Left renal pelvis (tissue), 4 donors: ENCODE measurements at places on chromosomes 1 and 21. TPM values are rescaled to one million over a fixed set of nuclear protein-coding genes. Genes with fewer than 3 reads are reported as not detected.

GRCh38 chr1:53308506-53308905 lies 19.4 kb downstream of the LRP8 start:
- no peak for DNase-seq

DNA sequence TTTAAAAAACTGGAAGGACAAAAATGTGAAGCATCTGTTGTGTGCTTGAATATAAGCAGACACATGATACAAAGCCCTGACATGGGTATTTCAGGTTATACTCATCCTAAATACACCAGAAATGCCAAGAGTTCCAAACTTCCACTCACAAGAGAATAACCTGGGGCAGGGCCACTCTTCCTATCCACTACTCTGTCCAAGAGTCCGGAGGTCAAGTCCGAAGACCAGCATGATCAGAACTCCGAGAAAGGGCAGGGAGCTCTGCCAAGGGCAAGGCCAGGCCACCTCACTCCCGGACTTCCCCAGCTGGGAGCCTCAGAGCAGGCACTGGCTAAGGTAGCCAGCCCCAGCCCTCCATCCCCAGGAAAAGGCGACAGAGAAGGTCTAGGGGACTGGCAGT lies 37.5 kb downstream of the HLCS start:
- no peak for DNase-seq

Gene EFNA3
- polyA plus RNA-seq: 6.5 TPM

DNA sequence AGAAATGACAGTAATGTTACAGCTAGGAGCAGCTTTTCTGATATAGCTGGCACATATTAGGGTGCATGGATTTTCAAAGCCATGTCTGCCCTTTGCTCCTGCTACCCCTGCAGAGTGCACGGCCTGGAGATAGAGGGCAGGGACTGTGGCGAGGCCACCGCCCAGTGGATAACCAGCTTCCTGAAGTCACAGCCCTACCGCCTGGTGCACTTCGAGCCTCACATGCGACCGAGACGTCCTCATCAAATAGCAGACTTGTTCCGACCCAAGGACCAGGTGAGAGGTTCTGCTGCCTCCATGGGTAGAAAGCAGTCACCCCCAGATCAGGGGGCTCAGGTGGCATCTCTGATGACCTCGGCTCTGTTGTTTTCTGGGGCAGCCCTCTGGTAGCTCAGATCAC lies 9.8 kb downstream of the MTARC1 start:
- no peak for DNase-seq

DNA sequence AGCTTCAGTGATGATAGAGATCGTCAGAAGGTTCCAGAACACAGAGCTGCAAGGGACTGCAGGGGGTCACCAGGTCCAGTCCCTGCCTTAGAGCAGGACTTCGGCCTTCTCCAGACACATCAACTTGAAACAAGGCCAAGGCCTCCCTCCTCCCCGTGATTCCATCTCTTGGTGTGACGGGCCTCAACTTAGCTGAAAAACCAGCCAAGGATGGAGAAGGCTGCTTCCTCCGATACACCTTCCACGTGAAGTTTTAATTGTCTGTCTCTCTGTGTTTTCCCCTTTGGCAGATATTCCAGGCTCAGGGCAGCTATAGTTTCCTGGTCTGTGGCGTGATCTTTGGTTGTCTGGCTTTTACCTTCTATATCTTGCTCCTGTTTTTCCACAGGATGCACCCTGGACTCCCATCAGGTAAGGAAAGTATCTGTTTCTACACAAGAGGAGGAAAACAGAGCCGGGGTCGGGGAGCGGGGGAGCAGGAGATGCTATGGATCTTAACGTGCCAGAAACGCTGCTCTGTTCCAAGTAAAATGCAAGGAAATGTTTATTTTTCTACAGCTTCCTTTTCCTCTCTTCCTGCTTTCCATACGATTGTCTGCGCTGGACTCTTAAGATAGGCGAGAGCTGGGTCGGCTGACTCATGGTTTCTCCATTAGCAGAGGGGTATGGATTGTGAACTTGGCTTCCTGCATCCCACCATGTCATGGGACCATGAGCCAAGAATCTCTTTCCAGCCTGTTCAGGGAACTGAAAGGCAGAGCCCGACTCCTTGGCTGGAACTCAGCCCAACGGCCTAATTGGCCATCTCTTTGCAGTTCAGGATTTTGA lies 32.8 kb downstream of the ELK4 start:
- peak; percentile 60 for DNase-seq

GRCh38 chr1:60923389-60924087 lies 158.8 kb upstream of the NFIA start:
- no peak for DNase-seq

DNA sequence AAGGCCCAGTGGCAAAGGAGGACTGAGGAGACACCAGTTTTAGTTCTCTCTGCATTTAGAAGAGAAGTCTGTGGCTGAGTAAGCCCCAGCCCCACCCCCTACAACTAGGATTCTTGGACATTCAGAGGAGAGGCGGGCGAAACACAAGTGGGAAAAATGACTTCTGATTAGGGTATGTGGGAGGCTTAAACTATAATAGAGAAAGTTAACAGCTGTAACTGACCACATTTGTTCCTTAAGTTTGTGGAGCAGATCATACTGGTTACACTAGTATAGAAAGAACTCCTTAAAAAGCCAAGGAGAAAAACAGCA lies 11.2 kb upstream of the TRIM33 start:
- no peak for DNase-seq

Gene FAM89A
- 16.2 TPM for polyA plus RNA-seq

DNA sequence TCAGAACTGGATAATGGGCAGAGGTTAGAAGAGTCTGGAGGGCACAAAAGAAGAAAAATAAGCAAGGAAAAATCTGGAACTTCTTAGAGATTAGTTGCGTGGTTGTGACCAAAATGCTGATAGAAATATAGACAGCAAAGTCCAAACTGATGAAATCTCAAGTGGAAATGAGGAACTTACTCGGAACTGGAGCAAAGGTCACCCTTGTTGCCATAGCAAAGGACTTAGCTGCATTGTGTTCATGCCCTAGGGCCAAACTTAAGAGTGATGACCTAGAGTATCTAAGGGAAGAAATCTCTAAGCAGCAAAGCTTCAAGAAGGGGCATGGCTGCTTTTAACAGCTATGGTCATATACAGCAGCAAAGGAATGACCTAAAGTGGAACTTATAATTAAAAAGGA lies 180.0 kb downstream of the TTLL7 start:
- DNase-seq: no peak

GRCh38 chr1:31839662-31840343 lies 24.0 kb upstream of the SPOCD1 start:
- DNase-seq: no peak

GRCh38 chr1:230877924-230878590 lies 9.7 kb upstream of the C1orf198 start:
- no peak for DNase-seq

DNA sequence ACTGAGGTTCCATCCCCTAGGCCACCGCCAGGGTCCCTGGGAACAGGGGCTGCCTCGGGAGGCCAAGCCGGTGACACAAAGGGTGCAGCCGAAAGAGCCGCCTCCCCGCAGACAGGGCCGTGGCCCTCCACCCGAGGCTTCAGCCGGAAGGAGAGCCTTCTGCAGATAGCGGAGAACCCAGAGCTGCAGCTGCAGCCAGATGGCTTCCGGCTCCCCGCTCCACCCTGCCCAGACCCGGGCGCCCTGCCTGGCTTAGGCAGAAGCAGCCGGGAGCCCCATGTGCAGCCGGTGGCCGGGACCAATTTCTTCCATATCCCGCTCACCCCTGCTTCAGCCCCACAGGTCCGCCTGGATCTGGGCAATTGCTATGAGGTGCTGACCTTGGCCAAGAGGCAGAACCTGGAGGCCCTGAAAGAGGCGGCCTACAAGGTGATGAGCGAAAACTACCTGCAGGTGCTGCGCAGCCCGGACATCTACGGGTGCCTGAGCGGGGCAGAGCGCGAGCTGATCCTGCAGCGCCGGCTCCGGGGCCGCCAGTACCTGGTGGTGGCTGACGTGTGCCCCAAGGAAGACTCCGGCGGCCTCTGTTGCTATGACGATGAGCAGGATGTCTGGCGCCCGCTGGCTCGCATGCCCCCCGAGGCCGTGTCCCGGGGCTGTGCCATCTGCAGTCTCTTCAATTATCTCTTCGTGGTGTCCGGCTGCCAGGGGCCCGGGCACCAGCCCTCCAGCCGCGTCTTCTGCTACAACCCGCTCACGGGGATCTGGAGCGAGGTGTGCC lies 1.4 kb downstream of the KLHDC7A start:
- no peak for DNase-seq

DNA sequence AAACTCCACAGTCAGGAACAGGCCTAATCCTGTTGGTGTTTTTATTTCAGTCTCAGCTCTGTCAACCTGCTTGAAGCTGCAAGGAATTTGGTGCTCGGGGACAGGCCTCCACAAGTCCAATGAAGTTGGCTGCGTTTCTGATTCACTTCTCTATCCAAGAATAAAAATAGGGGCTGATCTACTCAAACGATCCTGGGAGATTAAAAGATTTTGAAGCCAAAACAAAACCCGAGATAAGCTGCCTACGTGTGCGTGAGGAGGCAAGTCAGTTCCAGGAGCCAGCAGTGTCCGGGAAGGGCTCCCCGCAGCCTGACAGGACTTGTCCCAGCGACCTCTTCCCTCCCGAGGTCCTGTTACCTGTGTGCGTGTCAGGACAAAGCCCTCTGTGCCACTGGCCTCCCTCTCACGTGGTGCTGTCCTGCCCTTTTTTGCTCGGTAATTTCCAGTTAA lies 98.0 kb downstream of the ETS2 start:
- DNase-seq: no peak

Gene DCLRE1B
- 9.6 TPM for polyA plus RNA-seq

Gene FAM163A
- 0.66 TPM for polyA plus RNA-seq

GRCh38 chr1:109991400-109991925 lies 6.9 kb downstream of the AHCYL1 start:
- no peak for DNase-seq

- DNase-seq: no peak
These were observed 19.5 kb downstream of the USP24 start for GRCh38 chr1:55195521-55196233.

Gene AMIGO1
- 8.5 TPM for polyA plus RNA-seq

DNA sequence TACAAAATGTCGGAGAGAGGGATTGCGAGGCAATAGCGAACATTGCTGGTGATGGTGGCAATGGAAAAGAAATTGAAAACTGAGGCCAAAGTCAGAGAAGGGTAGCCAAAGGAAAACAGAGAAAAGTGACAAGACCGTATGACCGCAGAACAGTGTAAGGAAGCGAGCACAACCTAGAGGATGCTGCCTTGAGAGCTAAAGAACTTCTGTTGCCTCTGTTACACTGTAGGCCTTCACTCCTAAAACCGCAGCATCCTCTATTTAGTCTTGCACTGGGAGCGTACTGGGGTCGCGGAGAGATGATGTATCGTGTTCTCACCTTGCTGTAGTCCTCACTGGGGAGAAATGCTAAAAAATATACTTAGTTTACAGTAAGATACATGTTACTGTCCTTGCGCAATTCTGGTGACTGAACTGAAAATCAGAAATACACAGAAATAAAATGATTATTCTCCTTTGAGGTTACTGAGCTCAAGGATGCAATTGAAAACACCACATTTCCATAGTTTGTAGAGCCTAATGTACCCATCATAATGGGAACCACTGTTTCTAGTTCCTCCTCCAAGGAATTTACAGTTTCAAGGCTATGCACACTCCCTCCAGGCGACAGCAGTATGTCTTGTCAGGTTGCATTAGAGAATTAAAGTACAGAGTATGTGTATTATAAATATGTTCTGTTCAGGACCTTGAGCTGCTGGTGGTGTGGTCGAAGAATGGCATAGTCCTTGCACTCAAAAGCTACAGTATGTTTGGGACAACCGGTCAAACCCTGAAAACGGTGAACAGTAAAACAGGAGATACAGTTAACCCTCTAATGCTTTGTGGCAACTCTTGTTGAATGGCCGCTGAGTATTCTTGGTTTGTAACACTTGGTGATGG lies 1.3 kb downstream of the NEK7 start:
- DNase-seq: no peak

Gene PGLYRP4
- polyA plus RNA-seq: not detected

- DNase-seq: peak; percentile 55
These were observed 771 bp upstream of the RAD54L start for GRCh38 chr1:46246548-46247435.

GRCh38 chr1:234849832-234850231 lies 239.9 kb upstream of the IRF2BP2 start:
- no peak for DNase-seq

- DNase-seq: no peak
These were observed at the start of gene TPM3 for GRCh38 chr1:154191990-154192461. TSS of gene TPM3 (minus strand) at chr1:154192100. CDS start at chr1:154192018, 82 bp downstream.

GRCh38 chr1:31111290-31111951 lies 45.9 kb upstream of the PUM1 start:
- DNase-seq: no peak

DNA sequence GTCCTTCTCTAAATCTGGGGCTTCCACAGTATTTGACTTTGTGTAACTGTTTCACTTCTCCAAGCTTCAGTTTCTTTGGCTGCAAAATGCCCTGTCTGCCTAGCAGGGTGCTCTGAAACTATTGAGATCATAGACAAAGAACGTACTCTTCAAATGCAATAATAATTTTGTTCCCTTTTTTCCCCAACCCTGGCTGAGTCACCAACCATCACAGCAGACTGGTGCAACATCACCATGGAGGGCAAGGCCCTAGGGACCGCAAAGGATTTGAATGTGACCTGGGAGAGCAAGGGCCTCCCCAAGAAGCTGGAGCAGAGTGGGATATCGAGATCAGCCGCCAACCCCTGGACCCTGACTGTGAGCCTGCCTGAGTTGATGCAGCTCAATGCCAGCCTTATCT lies 115.0 kb downstream of the FCRL5 start:
- no peak for DNase-seq

Gene RNF115
- 16.0 TPM for polyA plus RNA-seq

GRCh38 chr1:95547005-95547404 lies 313.0 kb downstream of the RWDD3 start:
- no peak for DNase-seq

Gene OR2G6
- polyA plus RNA-seq: not detected

- DNase-seq: no peak
These were observed 30.2 kb upstream of the DISC1 start for GRCh38 chr1:231596337-231596791.

Gene TLR5
- 7.1 TPM for polyA plus RNA-seq

- no peak for DNase-seq
These were observed 26.2 kb downstream of the NEK2 start for GRCh38 chr1:211648980-211649934.

- no peak for DNase-seq
These were observed 184.1 kb upstream of the RNPC3 start for GRCh38 chr1:103341377-103341880.

- DNase-seq: no peak
These were observed 51.2 kb upstream of the CCDC190 start for GRCh38 chr1:162912061-162912667.

DNA sequence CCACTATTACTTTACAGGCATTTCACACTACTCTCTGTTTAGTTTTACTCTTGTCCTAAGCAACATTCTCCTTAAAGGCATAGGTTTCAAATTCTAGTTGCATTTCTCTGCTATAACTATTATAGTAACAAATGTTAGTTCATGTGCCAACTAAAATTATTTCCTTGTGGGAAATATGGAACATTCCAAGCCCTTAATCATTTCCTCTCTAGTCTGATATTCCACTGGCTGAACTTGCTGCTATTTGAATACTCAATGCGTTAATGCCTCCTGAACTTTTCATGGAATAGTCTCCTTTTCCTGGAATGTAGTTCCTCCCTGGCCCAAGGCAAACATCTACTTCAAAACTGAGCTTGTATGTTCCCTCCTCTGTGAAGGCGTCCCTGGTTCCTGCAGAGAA lies 19.3 kb upstream of the TBX19 start:
- no peak for DNase-seq
